ENCODE measurements at places on chromosomes 12 and 14. TPM values are rescaled to one million over a fixed set of nuclear protein-coding genes. Genes with fewer than 3 reads are reported as not detected.

Gene KIF26A
- total RNA-seq: 0.34 TPM

Gene MIP
- not detected for total RNA-seq

GRCh38 chr12:4580281-4580688, 18.3 kb downstream of the DYRK4 start:
- no peak overlapping the region for H3K4me3 ChIP-seq
- H3K36me3 ChIP-seq: no peaks in the 10 kb centered on the region
- DNase-seq: no peak
- no peaks in the 10 kb centered on the region for H3K4me1 ChIP-seq

DNA sequence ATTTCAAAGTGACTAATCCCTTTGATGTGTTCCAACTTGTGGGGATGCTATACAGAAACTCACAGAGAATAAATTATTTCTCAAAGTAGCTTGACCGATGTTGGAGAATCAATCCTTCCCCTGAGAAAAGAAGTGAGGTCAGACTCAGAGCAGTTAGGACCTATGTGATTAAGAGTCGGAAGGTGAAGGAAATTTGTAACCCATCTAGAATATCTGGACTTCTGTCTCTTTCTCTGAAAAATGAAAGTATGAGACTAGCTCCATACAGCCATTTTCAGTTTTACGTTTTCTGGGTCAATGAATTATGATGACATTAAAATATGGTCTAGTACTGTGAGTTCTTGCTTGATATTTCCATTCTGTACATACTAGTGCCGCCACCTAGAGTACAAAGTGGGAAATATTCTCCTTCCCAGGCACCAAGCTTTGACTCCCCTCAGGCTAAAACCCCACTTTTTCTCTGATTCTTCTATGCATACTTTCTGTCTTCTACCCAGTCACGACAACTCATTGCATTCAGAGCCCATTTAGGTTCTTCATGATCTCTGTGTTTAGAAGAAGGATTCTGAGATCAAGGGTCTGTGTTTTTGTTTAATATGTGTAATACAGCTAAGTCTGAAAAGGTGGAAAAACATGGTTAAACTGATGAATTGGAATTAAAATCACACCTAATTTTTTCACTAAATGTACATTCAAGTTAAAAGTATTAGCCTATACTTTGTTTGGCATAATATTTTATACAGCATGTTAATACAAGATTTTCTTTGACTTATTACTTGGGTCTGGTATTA, 6.9 kb upstream of the NTS start:
- no peak overlapping the region for H3K27ac ChIP-seq
- H3K4me3 ChIP-seq: no peak overlapping the region
- DNase-seq: no peak
- H3K27me3 ChIP-seq: no peaks in the 10 kb centered on the region
- H3K36me3 ChIP-seq: no peaks in the 10 kb centered on the region

DNA sequence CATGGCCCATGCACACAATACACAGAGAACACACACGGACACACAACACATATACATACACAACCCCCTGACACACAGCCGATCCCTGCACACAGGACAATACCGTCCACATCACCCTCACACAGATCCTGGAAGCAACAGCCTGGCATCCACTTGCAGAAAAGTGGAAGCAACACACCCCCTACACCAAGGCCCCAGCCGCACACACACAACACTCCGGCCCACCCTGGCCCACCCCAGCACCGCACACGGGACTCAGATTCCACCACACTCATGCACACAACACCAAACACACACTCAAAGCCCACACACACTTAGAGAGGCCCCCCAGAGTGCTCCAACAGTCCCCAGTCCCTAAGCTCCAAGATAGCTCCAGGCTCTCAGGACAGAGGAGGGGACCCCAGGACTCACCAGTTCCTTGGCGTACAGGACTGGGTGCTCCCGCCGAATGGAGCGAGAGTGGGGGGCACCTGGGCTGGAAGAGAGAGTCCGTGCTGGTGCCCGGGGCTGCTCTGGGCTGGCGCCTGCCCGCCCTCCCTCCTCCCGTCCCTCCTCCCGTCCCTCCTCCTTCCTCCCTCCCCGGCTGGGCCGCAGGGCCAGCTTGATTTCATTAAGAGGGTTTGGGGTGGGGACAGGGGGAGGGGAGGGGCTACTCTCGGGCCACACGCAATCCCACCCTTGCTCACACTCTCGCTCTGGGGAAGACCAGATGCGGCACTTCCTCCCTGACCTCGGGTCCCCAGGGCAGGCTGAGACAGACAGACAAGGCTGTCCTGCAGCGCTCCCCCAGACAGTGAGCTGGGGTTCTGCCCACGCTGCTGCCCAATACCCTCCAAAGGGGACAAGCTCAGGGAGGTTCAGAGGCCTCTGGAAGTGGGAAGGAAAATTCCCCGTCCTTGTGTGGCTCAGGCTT, at the start of gene TMEM119:
TMEM119 (minus strand) TSS at position 526 of the 913 bp plus-strand sequence. CDS start 5,701 bp downstream, outside the sequence.
- no peak within 1 kb of the TSS for H3K27ac ChIP-seq
- DNase-seq: no peak
- H3K27me3 ChIP-seq: no peaks in the 10 kb centered on the region
- no peak within 1 kb of the TSS for H3K4me3 ChIP-seq

DNA sequence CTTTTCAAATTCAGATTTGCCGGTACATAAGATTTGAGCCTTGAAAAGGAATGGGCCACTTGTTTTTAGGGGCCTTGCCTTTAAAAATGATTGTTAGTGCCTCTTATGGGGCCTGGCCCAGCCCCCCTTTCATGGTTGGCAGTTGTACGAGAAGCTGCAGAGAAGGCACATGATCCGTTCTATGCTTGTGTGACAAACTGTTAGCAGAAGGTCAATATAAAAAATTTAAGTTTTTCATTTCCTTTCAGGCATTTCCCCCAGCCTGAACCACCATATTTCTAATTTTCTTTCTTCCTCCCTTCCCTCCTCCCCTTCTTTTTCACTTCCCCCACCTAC, 119.1 kb downstream of the PLXNC1 start:
- no peaks in the 10 kb centered on the region for H3K27me3 ChIP-seq
- no peak for DNase-seq
- no peak overlapping the region for H3K27ac ChIP-seq
- H3K36me3 ChIP-seq: peaks cover 59% of the 10 kb centered on the region
- H3K4me1 ChIP-seq: peaks cover 62% of the 10 kb centered on the region

- DNase-seq: no peak
- H3K4me1 ChIP-seq: no peaks in the 10 kb centered on the region
- no peaks in the 10 kb centered on the region for H3K36me3 ChIP-seq
- no peaks in the 10 kb centered on the region for H3K27me3 ChIP-seq
These were observed 370.3 kb downstream of the SLC6A15 start for GRCh38 chr12:84542289-84542688.

DNA sequence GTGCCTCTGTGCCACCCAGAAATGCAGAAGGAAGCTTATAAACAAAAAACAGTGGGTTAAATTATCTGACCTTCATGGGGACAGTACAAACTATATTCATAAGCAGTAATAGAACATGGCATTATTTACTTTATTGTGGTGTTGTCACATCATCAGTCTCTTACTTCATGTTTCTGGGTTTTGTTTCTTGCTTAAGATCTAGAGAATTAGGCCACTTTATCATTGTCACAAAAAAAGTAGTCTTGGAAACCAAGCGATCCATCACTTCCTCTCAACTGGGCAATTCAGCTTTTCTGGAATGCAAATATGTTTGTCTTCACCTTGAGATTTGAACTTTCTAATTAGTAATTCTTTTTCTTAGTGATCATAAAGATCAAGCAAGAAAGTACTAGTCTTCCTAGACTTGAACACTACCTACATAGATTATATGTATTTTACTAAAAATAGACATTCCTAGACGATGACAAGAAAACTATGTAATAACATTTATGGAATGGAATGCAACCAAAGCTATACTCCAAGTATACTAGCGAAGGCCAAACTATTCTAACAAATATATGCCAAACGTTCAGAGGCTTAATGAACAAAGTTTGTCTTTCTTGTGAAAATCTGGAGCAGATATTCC, 363.4 kb downstream of the DAD1 start:
- H3K4me1 ChIP-seq: peaks cover 9% of the 10 kb centered on the region
- no peaks in the 10 kb centered on the region for H3K36me3 ChIP-seq
- H3K27ac ChIP-seq: no peak overlapping the region
- H3K4me3 ChIP-seq: no peak overlapping the region

Measured in activated T-helper 2 cell treated with anti-CD3 and anti-CD28 coated beads, Interferon-gamma antibody, Interleukin-2, Interleukin-4, amounts not matched to agents 10 μg/mL and 5 μg/mL and 100 μg/mL, durations not matched to agents 14 hours and 24 hours and 36 hours (primary cell).